ENCODE measurements at places on chromosomes 3 and 15.

DNA sequence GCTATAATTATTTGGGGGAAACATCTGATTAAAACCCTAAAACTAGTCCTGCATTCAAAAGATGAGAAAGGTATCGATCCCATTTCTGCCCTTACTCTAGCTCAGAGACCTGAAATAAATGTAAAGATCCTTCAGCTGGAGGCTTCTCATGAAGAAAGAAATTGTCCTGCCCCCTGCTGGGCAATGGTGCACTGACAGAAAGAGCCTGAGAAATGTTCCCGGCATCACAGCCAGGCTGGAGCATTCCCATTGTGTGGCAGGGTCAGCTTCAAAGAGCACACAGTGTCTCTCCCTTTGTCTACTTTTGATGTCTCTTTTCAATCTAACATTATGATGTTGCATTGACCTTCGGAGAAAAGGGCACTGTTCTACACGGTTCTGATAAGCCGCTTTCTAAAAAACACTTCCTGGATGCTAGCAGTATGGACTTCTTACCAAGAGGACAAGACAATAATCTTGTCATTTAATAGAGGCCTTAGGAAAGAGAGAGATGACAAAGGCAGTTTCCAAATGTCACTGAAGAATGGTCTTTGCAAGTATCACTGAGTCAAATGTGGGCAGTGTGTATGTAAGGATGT is 287.5 kb downstream of the MAGI1 start:
- H3K4me1 ChIP-seq, result no peaks in the 10 kb centered on the region
- no peak for DNase-seq
- no peaks in the 10 kb centered on the region for H3K36me3 ChIP-seq

DNA sequence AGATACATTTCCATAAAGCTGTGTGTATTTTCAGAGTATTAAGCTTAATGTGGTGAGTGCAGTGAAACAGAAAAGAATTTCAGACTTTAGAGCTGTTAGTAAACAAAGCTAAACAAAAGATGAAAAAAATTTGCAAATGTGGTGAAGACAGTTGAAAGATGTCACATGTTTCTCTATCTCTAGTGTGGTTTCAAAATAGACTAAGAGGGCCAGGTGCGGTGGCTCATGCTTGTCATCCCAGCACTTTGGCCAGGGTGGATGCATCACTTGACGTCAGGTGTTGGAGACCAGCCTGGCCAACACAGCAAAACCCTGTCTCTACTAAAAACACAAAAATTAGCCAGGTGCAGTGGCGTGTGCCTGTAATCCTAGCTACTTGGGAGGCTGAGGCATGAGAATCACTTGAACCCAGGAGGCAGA is 466.0 kb upstream of the NR2F2 start:
- no peak overlapping the region for H3K4me3 ChIP-seq
- H3K27ac ChIP-seq, result no peak overlapping the region
- H3K27me3 ChIP-seq, result no peaks in the 10 kb centered on the region
- H3K4me1 ChIP-seq, result no peaks in the 10 kb centered on the region

DNA sequence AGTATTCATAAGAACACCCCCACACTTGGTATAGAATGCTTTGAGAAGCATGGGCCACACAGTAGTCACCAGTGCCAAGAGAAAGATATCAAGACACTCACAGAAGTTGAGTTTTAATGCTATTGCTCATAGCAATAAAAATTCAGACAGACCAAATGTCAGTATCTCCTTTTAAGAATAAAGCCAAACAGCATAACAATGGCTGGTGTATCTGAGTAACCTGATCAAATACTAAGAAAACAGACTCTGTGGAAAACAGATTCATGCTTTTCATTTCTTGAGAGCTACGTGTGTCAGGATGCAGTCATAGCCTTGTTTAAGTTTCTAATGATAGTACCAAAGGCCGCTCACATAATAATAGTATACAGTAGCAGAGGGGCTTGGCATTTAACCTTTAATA is 778.5 kb downstream of the MECOM start:
- no peak for DNase-seq
- H3K36me3 ChIP-seq, result no peaks in the 10 kb centered on the region
- no peak overlapping the region for H3K27ac ChIP-seq
- H3K4me1 ChIP-seq, result no peaks in the 10 kb centered on the region
- no peaks in the 10 kb centered on the region for H3K27me3 ChIP-seq

- H3K4me3 ChIP-seq, result no peak overlapping the region
- peak overlapping the region; percentile 51 for H3K27ac ChIP-seq
- no peaks in the 10 kb centered on the region for H3K27me3 ChIP-seq
Measured at GRCh38 chr15:83848315-83849050, 194.6 kb downstream of the ADAMTSL3 start.

DNA sequence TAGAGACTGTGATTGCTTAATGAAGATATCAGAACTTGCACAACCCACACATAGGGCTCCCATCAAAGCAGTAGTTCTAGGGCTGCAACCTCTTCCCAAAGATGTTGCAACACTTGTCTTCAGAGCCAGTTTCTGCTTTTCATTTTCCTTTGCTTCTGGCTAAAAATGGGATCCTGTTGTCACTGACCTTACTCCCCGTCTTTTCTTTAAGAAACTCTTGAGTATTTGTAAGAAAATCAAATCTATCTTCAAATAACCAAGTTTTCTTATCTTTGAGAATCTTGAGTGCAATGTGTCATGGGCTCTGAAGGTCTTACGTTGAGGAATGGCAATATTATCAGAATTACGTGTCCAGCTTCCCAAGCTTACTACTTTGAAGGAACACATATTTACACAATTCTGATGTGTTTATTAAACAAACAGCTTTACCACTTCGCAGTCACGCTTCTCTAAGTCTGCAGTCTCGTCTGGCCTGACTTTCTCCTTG is 24.1 kb downstream of the CACNA1D start:
- peaks cover 12% of the 10 kb centered on the region for H3K4me1 ChIP-seq
- H3K4me3 ChIP-seq, result no peak overlapping the region
- DNase-seq, result no peak
- no peaks in the 10 kb centered on the region for H3K27me3 ChIP-seq
- no peaks in the 10 kb centered on the region for H3K36me3 ChIP-seq

DNA sequence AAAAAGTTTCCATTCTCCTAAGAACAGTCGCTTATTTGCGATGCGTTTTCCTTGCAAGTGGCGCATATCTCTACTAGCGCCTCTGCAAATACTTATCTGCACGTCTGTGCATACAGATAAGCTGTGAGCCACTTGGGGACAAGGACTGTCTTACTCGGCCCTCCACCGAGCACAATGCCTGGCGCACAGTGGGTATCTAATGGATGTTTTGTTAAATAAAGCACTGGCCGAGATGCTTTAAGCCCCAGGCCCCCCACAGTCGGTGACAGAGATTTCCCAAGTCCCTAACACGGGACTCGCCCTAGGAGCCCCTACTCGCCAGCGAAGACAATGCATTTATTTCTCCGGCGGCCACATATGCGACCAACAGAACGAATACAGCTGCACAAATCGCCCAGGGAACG is 503 bp downstream of the HLTF start:
- H3K27me3 ChIP-seq, result no peaks in the 10 kb centered on the region
- H3K4me3 ChIP-seq, result peak overlapping the region; percentile 64
- H3K36me3 ChIP-seq, result no peaks in the 10 kb centered on the region

DNA sequence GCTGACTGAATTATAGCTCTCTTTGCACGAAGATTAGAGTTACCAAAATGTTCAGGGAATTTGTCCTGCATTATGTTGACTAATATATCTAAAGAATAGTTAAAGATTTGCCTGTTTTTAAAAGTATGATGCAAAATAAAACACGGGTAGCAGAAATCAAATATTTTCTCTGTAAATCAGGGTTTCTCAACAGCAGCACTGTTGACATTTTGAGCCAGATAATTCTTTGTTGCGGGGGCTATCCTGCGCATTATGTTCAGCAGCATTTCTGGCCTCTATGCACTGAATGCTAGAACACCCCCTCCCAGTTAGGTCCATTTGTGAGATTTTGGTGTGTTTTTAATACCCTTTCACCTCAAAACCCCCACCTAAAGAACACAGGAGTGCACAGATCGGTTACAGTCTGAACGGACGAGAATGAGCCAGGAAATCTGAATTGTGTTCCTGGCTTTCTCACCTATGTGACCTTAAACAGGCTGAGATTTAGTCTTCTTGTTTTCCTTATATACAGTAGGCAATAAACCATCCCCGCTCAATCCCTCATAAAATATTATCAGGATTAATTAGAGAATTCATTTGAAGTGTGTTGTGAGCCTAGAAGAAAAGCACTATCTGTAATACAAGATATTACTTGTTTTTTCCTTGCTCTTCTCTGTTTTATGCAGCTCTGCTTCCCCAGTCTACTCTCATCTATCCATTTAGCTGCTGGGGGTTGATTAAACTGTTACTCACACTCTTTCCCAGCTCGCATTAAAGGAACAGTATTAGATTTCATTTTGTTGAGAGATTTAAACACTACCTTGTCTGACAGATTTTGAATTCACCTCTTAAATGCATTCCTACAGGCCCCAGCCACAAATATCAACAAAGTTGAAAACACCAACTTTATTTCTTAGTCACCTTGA is 247.5 kb upstream of the GOLIM4 start:
- H3K4me3 ChIP-seq, result no peak overlapping the region
- H3K27ac ChIP-seq, result no peak overlapping the region
- H3K27me3 ChIP-seq, result no peaks in the 10 kb centered on the region
- H3K4me1 ChIP-seq, result no peaks in the 10 kb centered on the region
- H3K36me3 ChIP-seq, result no peaks in the 10 kb centered on the region
- DNase-seq, result no peak

- H3K27ac ChIP-seq, result peak within 1 kb of the TSS; percentile 76
- H3K36me3 ChIP-seq, result no peaks in the 10 kb centered on the region
- H3K4me3 ChIP-seq, result peak within 1 kb of the TSS; percentile 86
- no peaks in the 10 kb centered on the region for H3K27me3 ChIP-seq
Measured at GRCh38 chr3:23202921-23203707, at the start of gene UBE2E2. Gene UBE2E2, plus strand, starts transcription at chr3:23203327.

- H3K4me3 ChIP-seq, result no peak overlapping the region
- no peak overlapping the region for H3K27ac ChIP-seq
- H3K27me3 ChIP-seq, result no peaks in the 10 kb centered on the region
Measured at GRCh38 chr3:74456166-74456565, 158.3 kb downstream of the CNTN3 start.
